ENCODE measurements at places on chromosomes 2 and 18.
A peak's percentile ranks its signal among the peaks of the same experiment; 100 is the strongest.

DNA sequence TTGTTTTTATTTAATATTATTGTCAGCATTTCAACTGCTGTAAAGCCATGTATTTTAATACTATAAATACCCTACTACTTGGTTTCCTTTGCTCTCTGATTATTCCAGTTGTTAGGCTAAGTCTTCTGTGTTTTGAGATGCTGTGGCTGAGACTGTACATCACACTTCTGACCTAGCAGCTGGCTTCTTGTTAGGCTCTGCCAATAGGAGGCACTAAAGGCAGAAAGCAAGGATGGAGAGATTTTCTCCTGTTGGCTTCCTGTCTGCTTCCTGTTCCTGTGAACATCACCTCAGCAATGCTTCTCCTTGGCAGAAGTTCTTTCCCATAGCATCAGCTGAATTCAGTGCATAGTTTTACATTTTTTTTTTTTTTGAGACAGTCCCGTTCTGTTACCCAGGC lies 68.3 kb upstream of the YPEL5 start:
- no peak for DNase-seq

GRCh38 chr18:63199743-63200241 lies 119.8 kb downstream of the BCL2 start:
- no peak for DNase-seq

GRCh38 chr18:69674292-69674877 lies 273.3 kb downstream of the CD226 start:
- no peak for DNase-seq

GRCh38 chr18:60389314-60389713 lies 16.7 kb upstream of the MC4R start:
- DNase-seq: no peak

DNA sequence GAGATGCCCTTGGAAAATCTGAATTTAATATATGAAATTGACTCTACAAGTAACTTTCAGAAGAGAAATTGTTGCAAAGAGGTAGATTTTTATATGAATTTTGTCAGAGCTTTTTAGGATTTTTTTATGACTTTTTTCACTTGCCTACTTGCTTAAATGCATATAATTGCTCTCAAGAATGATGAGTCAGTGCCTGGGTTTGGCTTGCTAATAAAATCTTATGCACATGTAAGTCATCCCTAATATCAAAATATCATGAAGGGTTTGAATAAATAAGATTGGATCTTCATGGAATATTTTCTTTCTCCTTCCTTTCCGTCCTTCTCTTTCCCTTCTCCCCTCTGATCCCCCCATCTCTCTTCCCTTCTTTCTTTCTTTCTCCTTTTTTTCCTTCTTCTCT lies 354.1 kb downstream of the TXNL1 start:
- DNase-seq: no peak

GRCh38 chr18:45951016-45951714 lies 16.0 kb downstream of the EPG5 start:
- DNase-seq: no peak

- no peak for DNase-seq
Measured at GRCh38 chr18:13716916-13717315, 9.4 kb downstream of the FAM210A start.

GRCh38 chr2:101596333-101596732 lies 101.2 kb upstream of the MAP4K4 start:
- DNase-seq: no peak

- DNase-seq: no peak
Measured at GRCh38 chr2:36333350-36334012, 22.1 kb upstream of the CRIM1 start.

DNA sequence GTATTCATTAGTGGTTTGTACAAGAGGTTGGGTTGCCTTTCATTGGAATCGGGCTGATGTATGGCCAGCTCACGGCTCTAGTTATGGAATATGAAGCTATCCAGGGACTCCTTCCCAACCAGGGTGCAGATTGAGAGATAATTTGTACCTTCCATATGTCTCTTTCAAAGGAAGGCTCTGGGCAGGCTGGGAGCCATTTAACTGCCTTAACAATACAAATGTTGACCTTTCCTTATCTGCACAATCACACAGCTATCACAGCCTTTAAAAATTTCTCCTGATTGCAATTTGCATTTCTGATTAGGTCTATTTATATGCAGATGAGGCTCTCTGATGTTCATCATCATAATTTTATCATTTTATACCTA lies 58.7 kb downstream of the MYO3B start:
- DNase-seq: peak; percentile 41

DNA sequence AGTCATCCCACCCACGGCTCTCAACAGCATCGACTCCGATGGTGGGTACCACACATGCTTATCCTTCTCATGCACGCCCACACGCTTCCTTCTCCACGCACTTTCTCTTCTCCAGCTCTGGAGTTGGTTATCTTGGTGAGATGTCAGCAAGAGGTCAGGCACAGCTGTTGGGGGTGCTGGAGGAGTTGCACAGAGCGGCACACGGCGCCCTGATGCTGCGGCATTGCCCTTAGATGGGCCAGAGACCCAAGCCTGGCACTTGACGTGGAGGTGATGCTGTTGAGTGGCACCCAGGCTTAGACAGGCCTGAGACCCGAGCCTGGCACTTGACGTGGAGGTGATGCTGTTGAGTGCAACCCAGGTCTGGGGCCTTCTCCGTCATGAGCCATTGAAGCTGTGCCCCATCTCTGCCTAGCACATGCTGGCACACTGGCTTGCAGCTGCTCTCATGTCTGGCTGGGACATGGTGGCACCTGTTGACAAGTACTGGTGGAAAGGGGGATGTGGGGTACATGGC lies 83.2 kb downstream of the DGKD start:
- DNase-seq: no peak

DNA sequence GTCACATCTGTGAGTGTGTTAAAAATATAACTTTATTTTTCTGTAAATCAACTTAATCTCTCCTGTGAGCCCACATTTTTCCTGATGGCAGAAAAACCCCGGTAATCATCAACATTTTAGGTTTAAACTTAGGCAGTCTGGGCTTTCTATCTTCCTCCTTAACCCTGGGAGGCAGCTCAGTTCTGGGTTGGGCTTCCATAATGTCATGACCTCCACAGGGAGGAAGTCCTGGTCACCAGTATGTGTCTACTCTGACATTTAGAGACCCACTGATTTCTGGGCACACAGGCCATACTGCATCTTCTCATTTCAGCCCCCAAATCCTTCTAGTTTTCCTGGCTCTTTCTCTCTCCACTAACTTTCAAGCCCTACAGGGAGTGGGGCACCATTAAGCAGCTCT lies 181.2 kb downstream of the DYSF start:
- no peak for DNase-seq

DNA sequence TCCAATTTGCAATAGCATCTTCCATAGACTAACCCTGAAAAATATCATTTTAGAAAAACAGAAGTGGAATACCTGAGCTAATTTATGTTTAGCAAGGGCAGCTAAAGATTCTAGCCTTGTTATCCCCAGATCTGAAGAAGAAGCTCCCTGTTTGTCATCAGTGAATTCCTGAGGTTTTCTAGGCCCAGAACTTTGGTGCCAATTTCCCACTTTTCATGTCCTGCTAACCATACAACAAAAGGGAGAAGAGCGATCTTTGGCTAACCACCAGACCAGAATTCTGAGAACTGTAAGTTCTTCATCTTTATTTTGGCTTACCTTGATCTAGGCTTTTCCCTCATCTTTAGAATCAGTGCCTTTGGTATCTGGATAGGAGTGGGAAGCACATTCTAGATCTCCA lies 51.3 kb upstream of the RASGRP3 start:
- no peak for DNase-seq

- DNase-seq: no peak
Measured at GRCh38 chr2:165796129-165796528, 2.1 kb upstream of the GALNT3 start.

GRCh38 chr2:193228276-193228675 lies 1033.5 kb upstream of the TMEFF2 start:
- no peak for DNase-seq

DNA sequence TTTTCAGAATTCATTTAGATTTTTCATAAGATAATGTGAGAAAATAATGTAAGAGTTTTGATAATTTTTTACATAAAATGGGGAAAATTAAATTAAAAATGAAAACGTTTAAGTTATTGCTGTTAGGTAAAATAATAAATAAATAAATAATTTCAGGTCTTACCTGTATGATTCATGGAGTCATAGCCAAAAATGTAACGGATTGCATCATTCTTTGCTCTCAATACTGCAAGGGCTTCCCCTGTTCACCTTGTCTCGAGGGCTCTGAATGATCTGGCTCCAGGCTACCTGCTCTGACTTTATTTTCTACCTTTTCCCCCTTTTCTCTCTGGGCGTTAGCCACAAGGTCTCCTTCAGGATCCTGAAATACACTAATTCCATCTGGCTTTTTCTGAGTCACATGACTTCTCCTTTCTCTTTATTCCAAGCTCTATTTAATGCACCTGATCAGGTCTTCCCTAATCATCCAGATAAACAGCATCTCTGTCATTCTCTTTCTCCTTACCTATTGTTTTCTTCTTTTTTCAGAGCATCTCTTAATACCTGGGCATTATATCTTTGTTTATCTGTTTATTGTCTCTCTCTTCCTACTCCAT lies 30.0 kb upstream of the CFAP36 start:
- DNase-seq: no peak

DNA sequence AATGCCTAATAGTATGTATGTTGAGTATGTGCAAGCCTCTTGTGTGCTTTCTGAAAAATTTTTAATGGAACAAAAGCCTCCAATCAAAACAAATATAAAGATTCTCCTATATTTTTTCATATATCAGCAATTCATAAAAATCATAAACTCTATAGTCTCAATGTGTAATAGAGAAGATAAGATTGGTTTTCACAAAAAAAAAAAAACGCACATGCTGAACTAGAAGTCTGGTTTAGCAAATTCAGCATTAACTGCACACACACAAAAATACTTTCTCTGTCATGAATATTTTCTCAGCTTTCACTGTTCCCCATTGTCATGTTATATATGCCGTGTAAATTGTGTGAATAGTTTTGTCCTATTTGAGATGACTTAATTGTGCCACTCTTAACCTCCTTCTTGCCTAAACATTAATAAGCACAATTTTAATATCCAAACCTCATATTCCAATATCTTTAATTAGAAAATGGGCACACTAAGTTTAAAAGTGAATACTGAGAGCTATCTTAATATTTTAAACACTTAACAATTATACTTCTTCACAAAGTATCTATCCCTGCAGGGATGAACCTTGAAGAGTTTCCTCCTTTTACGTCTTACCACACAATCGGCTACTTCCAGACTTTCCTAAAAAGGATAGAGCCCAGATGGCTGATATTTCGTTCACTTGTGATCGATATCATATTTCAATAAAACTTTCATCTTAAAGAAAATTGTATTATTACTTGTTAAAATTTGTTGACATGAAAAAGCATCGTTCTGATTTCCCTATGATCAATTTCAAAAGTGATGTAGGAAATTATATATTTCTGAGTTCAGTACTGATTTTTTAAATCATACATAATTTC lies 242.7 kb downstream of the TCF4 start:
- no peak for DNase-seq

GRCh38 chr18:13559754-13560153 lies 166.6 kb downstream of the FAM210A start:
- DNase-seq: no peak

DNA sequence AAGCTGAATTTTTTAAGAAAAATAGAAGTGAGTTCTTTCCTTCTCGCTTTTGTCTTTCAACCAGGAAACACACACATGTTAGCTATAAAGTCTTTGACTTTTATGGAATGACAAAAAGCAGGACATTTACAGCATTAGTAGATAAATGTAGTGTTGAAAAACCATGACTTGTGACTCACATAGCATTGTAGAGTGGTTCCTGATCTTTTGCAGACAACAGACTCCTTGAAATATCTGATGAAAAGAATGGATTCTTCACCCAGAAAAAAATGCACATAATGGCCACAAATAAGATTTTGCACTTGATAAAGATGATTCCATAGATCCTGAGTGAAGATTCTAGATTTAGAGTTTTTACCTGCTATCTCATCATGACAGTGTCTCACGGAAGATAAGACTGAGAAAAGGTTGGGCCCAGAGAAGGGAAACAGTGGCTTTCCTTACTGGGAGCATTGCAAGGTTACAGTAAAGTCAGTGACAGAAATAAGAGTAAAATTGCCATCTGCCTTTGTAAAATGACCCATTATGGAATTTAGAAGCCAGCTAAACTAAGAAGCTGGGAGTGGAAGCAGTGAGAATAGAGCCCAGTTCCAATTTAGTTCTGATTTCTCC lies 14.0 kb downstream of the SMARCAL1 start:
- no peak for DNase-seq

GRCh38 chr18:7248877-7249276 lies 18.0 kb downstream of the LRRC30 start:
- no peak for DNase-seq

GRCh38 chr2:29749843-29750242 lies 171.5 kb downstream of the ALK start:
- DNase-seq: no peak

DNA sequence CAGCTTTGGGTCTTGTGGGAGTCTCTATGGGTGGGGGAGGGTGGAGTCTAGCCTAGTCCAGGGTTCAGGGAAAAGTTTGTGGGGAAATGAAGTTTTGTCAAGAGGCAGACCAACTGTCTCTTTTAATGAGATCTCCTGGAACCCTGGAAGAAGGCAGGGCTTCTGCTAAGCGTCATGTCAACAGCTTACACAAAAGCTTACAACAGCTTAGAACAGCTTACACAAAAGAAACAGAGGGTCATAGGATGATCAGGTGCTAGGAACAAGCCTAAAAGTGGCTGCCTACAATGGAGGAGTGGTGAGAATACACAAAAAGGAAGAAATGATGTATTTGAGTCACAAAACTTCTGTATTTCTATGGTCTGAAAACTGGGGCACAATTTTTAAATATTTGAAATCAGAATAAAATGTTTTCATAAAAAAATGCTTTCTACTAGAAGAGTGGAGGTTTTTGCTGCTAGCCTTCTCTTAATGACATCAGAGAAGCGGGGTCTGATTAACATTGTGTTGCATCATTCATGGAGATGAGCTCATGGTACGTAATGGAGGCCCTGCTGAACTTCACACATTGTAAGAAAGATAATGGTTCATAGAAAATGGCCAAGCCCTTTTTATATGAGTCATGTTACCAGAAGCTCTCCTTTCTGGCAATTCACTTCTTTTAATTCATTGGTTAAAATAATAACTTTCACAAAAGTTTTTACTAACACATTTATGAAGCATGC lies 351.0 kb downstream of the PIK3C3 start:
- DNase-seq: no peak

GRCh38 chr2:201194097-201194496 lies 11.2 kb downstream of the CASP10 start:
- no peak for DNase-seq

GRCh38 chr2:40367652-40368051 lies 84.2 kb downstream of the SLC8A1 start:
- DNase-seq: no peak

DNA sequence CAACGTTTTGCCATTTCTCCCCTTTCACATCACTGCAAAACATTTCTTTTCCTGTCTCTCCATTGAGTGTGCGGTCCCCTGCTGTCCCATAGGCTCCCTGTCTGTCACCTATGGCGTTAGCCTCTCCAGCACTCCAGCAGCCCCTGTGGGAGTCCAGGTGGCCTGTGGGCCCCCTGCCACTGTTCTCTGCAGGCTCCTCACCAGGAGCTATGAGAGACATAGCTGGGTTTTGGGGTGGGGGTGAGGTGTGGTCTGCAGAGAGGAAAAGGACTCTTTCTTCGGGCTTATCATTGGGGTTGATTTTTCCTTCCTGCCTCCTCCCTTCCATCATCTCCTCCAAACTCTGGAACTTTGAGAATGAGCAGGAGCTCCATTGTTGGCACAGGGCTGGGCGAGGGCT lies 36.1 kb upstream of the IGFBP5 start:
- DNase-seq: no peak

All from NCI-H2081 treated with DMSO at 0.1 percent for 48 hours (cell line).